ENCODE measurements at places on chromosomes 7 and 10.

GRCh38 chr7:131161103-131161502, 166.6 kb upstream of the MKLN1 start:
- DNase-seq = no peak

GRCh38 chr10:42975558-42976340, 101.1 kb upstream of the RET start:
- DNase-seq = no peak

DNA sequence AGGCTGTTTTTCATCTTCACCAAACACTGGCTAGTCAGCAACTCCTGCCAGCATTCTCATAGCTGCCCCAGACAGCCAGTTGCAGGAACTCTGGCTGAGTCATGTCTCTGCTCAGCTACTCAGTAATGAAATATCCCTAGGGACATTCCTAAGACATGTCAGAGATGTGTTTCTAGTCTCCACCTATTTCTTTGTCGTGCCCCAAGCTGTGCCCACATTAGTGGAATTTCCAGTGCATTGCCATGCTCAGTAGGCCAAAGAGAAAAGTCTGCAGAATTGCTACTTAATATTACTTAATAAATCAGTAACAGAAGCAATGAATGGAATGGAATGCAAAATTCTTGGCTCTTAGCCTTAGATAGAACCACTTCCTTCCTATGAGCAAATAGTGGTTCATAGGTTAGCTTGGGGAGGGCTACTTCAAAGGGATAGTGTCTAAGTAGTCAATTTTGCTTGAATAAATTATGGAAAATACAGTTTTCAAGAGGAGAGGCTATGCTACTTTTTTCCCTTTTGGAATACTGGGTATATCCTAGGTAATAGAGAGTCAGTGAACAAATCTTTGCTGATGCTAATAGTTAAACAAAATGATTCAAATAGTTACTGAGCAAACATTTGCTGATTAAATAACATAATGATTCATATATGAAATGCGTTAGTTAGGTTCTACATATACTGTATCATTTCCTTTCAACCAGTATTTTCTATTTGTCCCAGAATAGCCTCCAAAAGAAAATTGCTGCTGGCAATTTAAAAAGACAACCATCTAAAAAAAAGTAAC, 23.6 kb upstream of the SEMA3C start:
- peak; percentile 20 for DNase-seq

DNA sequence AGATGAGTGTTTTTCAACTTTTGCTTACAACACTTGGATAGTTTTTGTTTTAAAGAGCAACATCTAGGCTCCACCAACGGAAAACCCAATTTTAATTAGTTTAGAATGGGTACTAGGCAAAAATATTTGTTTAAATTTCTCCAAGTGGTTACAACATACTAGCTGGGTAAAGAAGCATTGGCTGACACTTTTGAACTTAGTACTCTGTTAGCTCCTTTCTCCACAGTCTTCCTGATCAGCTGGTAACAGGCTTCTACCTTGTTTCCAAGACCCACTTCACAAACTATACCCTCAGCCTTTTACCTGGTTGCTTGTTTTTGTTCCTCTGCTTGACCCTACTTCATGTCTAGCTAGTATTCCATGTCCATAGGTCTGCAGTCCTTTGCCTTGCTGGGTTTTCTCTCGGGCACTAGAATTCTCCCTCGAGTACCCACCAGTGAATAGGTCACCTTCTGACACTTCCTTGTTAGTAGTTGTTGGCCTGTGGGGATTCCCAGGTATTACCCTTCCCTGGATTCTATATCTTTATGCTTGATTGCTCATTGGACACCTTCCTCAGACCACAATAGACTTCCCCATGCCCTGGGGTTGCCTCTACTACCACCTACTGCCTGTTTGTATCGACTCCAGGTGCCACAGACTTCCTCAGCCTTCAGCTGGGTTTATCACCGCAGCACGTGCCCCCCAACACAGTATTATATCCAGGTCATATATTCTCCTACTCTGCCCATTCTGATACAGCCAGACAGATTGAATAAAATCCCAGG, 42.0 kb downstream of the PRPS1L1 start:
- no peak for DNase-seq

DNA sequence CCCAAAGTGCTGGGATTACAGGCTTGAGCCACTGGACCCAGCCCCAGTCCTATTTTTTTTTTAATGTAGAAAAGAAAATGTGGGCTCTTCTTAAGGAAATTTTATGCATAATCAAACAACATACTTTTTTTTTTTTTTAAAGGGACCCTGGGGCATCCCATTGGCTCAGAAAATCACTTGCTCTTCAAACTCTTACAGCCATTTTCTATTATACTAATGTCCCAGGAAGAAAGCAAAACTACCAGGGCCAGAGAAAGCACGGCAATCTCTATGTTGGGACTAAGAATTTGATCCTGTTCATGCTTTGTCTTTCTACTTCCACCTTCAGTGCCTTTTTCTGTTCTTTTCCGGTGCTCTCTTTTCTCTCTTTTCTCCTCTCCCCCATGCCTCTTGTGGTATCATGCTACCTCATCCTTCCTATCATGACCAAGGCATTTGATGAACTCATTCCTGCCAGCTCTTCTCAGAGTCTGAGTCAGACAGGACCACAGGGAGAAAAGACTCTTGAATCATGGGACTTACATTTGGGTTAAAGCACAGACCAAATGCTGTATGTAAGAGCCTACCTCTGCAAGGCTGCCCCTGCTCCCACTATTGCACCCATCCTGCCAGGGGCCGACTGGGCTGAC, 76.4 kb upstream of the CCNY start:
- DNase-seq = no peak

- DNase-seq = no peak
These were observed 254.1 kb downstream of the ADARB2 start for GRCh38 chr10:1483246-1483645.

- no peak for DNase-seq
These were observed 8.4 kb downstream of the GRB10 start for GRCh38 chr7:50774319-50774718.

GRCh38 chr7:116170180-116170579, 40.2 kb upstream of the TES start:
- no peak for DNase-seq

DNA sequence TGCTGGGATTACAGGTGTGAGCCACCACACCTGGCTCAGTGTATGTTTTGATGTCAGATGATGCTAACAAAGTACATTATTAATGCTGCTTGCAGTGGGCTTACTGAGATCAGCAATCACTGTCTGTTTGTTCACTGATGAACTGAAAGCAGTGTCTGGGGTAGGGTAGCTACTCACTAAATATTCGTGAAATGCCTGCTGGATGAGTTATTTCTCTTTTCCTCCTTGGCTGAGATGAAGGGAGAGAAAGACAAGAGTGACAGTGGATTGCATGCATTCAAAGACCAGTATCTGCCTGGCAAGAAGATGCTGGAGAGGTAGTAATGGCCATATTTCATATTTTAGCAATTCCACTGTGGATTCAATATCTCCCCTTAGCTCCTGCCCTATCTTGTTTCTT, 32.3 kb downstream of the FAM107B start:
- no peak for DNase-seq

All from right kidney (tissue), 9 donors.